ENCODE measurements at places on chromosomes 1 and 21. TPM values are rescaled to one million over a fixed set of nuclear protein-coding genes. Genes with fewer than 3 reads are reported as not detected.

Gene KTI12
- 6.3 TPM for polyA plus RNA-seq

Gene ASCL5
- not detected for polyA plus RNA-seq

Gene PPIAL4G
- not detected for polyA plus RNA-seq

Gene HFM1
- polyA plus RNA-seq, result 0.39 TPM

Gene MAD2L2
- 275 TPM for polyA plus RNA-seq

Gene TSPEAR
- 2.4 TPM for polyA plus RNA-seq

Gene EXTL1
- 6.9 TPM for polyA plus RNA-seq

Gene IL20
- polyA plus RNA-seq, result not detected

Gene MTARC1
- polyA plus RNA-seq, result 51.3 TPM

All from brain (organoid and tissue), 16 donors.